ENCODE measurements at places on chromosomes 6 and 20.
A peak's percentile ranks its signal among the peaks of the same experiment; 100 is the strongest.

DNA sequence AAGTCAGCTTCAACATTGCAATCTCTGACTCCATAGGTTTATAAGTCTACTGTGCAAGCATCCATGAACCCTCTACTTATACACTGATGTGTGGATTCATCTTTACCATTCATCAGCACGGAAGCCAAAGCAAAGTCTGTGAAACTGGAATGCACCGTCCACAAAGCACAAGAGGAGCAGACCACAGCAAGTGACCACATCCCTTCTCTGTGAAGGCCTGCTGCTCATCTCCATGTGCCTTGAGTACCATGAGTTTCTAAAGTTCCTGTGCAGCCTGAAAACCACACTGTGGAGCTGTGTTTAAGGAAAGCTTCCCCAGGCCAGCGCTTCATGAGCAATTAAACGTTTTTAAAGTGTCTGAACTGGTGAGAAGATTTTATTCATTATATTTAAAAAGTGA lies 20.0 kb downstream of the GABRR1 start:
- DNase-seq: no peak

- no peak for DNase-seq
These were observed 137.0 kb upstream of the HEY2 start for GRCh38 chr6:125612345-125612846.

DNA sequence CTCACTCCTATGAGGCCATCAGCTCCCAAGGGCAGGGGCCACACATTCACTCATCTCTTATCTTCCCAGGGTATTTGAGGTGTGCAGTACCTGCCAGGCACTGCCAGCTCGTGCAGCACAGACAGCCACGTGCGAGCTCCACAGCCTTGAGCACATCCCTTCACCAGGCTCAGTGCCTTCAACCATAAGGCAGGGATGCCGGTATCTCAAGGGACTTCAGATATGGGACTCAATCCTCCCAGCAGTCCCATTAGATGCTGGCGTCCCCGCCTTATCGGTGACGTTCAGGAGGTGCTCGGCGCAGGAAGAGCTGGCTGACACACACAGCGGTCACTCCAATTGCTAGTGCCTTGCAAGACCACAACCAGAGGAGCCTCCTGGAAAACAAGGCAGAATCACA lies 47.0 kb downstream of the EZR start:
- no peak for DNase-seq

DNA sequence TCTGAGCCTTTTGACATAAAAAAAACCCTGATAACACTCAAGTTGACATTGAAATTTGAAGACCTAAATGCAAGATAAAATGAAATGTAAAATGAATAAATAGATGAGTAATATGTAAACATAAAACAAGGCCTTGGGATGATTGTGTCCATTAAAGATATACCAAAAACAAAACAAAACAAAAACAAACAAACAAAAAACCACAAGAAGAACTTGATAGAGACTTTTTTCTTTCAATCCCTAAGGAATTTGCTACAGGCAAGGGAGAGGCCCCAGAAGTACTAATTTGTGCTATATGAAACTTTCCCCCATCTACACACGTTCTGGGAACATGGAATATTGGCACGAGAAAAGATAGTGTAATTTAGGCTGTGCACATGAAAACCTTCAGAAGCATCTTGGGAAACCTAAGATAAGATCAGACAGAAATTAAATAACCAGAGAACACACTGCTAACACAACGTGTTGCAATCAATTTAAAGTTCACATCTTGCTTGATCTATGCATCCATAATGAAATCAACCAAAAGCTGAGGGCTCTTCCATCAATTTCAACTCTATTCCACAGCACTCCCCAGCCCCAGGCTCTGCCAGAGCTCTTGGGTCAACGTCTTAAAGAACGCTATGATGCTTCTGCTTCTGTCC lies 201.1 kb upstream of the RREB1 start:
- DNase-seq: no peak

- DNase-seq: no peak
These were observed 38.8 kb downstream of the MRS2 start for GRCh38 chr6:24441599-24441904.

DNA sequence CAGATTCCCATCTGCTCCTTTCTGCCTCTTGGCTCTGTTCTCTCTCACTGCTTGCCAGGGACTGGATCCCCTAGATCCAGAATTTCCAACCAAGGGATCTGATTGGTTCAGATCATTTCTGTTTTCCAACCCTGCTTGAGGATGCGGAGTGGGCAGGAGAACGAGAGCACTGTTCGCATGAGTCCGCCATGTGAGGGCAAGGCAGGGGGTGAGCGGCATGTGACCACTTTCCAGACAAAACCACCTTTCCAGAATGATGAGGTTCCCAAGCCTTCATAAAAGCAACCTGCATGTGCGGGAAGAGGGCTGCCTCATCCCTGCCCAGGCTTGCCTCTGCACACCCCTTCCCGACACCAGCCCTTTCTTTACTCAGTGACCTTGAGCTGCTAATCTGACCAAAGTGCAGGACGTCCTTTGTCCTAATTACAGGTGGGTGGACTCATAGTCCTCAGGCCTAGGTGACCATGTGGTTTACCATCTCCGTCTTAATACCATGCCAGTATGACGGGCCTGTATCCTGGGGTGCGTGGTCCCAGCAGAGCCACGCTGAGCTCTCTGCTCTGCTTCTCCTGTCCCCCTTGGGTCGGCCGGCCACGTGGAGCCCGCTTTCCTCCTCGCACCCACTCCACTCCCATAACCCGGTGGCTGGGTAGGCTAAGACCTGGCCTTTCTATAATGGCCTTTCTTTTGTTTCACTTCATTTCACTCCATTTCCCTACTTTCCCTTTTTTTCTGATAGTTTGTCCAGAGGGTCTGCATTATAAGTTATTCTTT lies 14.4 kb downstream of the NQO2 start:
- no peak for DNase-seq

DNA sequence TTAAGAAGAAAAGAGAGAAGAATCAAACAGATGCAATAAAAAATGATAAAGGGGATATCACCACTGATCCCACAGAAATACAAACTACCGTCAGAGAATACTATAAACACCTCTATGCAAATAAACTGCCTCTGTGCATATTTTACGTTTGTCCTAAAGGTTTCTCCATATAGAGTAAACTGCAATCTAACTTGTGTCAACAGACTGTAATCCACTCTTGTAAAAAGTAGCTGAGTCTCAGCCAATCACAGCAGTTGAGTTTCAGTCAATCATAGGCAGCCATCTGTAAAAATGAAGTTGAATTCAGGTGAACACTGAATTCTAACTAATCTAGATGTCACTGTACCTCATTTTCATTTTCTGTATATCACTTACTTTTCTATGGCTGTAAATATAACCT lies 112.2 kb upstream of the SYNCRIP start:
- DNase-seq: no peak

- no peak for DNase-seq
These were observed 17.2 kb upstream of the SCP2D1 start for GRCh38 chr20:18796282-18796833.

GRCh38 chr6:132122176-132122575 lies 171.0 kb upstream of the CCN2 start:
- no peak for DNase-seq

GRCh38 chr20:51811514-51812128 lies 9.3 kb upstream of the SALL4 start:
- DNase-seq: no peak

- peak; percentile 63 for DNase-seq
These were observed 170.2 kb downstream of the NFATC2 start for GRCh38 chr20:51372176-51372803.

GRCh38 chr20:47280228-47280627 lies 76.3 kb downstream of the ZMYND8 start:
- no peak for DNase-seq

DNA sequence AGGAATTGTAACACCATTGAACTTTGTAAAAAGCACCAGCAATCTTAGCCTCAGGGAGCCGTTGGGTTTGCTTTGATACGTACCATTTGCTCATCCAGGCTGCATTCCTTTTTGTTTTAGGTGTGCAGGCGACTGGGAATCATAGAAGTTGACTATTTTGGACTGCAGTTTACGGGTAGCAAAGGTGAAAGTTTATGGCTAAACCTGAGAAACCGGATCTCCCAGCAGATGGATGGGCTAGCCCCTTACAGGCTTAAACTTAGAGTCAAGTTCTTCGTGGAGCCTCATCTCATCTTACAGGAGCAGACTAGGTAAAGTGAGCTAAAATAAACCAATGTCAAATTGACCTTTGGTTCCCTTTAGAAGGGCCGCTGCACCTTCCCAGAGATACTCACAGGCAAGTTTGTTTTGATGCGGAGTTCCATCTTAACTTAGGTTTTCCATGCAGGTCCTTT lies 1.6 kb downstream of the MYLIP start:
- no peak for DNase-seq

GRCh38 chr20:12152996-12153395 lies 235.3 kb downstream of the BTBD3 start:
- DNase-seq: no peak

DNA sequence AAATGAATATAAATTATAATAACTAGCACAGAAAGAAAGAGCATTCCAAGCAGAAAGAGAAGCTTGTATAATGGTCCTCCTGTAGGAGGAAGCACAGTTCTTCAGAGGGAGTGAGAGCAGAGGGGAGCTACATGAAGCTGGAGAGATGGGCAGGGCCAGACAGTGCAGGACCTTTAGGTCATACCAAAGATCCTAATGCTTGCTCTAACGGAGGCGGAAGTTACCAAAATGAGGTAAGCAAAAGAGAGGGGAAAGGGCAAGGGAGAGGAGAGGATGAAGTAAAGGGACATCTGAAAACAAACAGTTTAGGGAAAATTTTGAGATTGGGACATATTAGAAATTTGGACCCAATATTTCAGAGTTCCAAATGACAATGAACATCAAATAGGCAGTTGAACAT lies 50.2 kb downstream of the HBS1L start:
- DNase-seq: no peak

DNA sequence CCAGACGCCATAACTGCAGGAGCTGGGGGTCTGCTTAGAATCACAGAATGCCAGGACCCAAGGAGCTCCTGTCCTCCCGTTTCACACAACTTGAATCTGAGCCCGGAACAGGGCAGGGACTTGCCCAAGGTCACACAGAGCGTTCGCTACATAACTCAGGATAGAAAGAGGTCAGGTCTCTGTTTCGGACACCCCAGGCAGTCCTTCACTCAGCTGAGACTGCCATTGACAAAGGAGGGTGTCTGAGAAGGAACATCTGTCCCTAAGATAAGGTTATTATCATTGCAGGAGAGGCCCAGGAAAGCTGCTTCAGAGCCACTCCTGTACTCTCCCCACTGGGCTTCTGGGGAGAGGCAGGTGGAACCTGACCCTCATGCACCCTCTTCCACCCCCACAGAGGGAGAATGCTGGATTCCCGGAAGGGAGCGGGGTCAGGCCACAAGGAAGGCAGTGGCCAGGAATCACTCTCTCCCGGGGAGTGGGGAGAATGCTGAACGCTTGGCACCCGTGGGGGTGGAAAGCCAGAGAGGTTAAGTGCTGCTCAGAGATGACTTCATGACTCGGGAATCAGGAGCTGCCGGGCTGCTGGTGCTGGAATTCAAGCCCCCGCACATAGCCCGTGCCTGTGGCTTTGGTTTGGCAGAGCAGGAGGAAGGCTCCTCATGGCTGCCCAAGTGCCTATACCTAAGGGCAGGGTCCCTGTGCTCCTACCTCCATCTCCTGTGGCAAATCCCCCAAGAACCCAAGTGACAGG lies 10.7 kb downstream of the SDC4 start:
- no peak for DNase-seq

- DNase-seq: no peak
These were observed 91.0 kb downstream of the NCR2 start for GRCh38 chr6:41426438-41426851.

DNA sequence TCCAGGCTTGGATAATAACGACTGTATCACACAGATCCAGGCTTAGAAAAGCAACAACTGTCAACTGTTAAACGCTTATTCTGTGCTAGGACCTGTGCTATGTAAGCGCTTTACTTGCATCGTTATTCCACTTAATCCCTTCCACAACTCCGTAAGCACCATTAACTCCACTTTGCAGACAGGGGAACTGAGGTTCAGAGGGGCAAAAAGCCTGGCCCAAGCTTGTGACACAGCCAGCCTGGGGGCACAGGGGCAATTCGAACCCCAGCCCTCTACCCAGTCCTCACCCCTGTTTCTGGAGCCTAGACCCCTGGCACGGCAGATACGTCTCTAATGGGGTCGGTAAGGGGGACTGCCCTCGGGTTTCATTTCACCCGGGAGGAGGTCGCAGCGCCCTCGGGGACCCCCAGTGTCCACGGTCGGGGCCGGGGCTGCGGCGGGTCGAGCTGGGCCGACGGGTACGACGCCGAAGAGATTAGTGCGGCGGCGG lies 411 bp downstream of the DSN1 start:
- DNase-seq: no peak

- no peak for DNase-seq
These were observed 15.1 kb upstream of the PPP1R16B start for GRCh38 chr20:38790200-38791053.

DNA sequence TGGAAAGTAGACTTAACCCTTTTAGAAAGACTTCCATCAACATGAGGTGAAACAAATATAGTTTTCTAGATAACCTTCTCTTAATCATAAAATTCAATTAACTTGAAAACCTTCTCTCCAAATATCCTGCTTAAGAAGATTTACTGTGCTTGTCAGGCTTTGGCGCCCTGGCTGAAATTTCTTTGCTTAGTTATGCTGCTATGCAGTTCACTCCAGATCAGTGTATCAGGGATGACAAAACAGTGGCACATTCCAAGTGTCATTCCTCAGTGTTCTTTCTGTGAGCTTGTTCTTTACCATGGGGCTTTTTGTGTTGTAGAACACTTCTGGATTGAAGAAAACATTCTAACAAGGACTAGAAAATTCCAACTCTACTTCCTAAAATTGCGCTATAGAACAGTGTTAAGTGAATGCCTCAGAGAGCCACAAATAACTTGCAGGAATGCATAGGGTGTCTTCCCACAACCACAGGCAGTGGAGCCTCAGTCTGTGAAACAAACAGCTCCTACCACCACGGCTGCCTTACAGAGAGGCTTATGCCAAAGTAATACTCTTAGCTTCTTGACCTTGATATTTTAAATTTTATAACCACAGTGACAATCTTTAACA lies 443.6 kb downstream of the CDC5L start:
- DNase-seq: no peak

- DNase-seq: no peak
These were observed 51.3 kb upstream of the NRN1 start for GRCh38 chr6:6058054-6058444.

- no peak for DNase-seq
These were observed 159.8 kb upstream of the ARG1 start for GRCh38 chr6:131412960-131413830.
